ENCODE measurements at places on chromosomes 4 and X.

DNA sequence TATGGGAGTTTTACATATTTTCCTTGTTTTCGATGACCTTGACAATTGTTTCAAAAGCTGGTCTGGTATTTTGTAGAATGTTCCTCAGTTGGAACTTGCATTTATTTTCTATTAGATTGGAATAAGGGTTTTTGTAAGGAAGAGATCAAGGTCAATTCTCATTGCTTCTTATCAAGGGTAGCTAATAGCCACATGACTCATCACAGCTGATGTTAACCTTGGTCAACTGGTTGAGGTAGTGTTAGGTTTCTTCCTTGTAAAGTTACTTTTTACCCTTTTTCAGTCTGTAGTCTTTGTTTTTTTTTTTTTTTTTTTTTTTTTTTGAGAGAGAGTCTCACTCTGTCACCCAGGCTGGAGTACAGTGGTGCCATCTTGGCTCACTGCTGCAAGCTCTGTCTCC lies 257.2 kb downstream of the SNCA start:
- no peak for DNase-seq

DNA sequence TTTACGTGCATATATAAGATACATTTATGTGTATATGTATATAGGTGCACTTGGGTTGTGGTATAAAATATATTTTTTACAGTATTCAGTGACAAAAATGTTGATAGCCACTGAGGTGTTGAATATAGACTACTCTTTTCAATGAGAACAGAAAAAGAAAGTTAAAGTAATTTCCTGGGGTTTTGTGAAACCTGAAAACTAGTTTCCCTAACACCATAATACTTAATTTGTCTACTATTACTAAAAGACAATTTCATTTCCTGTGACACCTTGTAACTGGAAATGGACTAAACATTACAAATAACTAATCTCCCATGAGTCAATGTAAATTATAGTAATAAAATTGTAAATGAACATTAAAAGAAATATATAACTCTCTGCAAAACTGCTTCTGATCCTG lies 32.0 kb upstream of the MAP9 start:
- DNase-seq = no peak

DNA sequence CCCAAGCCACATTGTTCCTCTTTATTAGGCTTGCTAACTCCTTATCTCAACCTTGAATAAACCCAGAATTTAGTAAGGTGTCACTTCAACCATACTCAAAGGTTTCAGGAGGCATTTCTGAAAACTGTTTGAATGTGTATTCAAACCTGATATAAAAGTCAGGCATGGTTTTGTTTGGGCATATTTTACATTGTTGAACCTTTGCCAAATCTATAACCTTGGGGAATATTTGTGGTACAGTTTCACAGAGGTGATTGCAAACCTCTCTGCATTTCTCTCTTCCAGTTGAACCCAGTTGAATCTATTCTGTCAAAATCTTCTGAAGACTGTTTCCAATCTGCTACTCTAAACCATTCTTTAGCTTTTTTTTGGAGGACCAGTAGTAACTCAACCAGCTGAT lies 409.0 kb downstream of the TECRL start:
- DNase-seq = no peak

GRCh38 chr4:1879485-1879884 lies 8.3 kb downstream of the NSD2 start:
- no peak for DNase-seq

DNA sequence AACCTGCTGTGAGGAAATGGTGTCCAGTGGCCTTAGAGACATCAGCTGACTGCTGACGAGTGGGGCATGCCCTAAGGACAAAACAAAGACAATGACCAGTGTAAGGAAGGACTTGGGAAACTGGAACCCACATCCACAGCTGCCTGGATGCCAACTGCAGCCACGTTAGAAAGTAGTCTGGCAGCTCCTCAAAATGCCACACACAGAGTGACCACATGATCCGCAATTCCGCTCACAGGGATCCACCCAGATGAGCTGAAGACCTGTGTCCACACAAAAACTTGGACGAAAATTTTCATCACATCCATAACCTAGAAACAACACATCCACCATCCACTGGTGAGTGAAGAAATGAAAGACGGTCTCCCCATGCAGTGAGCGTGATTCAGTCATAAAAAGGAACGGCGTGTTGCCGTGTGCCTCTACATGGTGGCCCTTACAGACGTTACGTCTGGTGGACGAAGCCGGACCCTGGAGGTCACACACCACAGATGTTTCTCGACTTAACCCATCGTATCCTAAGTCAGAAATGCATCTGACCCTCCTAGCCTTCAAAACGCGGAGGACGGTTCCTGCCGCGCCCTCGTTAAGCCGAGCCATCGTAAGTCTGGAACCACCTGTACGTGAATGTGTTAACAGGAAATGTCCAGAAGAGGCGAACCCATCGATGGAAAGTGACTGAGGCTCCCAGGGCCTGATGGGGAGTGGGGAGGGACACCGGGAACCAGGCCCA lies 40.6 kb upstream of the MXD4 start:
- no peak for DNase-seq

DNA sequence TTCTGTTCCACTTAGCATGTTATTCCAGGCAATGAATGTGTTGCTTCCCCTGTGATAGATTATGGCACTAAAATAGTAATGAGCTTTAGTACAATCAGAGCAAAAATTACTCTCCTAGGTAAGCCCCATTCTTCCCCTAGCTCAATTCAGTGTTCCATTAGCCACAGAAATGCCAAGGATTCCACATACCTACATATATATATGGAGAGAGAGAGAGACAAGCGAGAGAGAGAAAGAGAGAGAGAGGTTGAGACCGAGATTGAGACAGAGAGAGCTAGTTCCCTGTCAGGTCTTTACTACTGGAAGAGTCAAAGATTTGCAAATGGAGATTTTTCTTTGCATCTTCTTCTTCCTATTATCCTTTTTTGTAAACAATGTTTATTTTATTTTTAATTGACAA lies 8.7 kb downstream of the LIMCH1 start:
- no peak for DNase-seq

DNA sequence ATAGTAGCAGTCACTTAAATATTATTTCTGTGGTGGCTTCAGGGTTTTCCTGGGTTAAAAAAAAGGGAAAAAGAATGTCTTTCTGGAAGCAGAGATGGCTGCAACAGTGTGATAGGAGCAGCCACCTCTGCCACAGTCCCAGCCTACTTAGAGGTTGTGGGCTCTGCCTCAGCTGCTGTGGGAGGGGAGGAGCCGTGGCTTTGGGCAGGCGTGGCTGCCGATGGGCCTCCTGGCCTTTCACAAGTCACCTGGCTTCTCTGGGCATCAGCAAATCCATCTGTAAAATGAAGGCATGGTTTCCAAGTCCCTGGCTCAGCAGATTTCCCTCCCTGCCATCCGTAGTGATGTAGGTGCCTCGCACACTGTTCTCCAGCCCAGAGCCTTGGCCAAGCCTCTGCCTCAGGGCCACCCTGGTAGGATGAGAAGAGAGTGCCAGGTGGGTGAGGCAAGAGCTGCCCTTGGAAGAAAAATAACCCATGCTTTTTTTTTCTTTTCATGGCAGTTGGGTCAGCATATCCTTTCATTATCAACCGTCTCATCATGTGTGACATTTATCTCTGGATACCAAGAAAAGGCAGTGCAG lies 66.1 kb downstream of the PTTG2 start:
- DNase-seq = no peak

DNA sequence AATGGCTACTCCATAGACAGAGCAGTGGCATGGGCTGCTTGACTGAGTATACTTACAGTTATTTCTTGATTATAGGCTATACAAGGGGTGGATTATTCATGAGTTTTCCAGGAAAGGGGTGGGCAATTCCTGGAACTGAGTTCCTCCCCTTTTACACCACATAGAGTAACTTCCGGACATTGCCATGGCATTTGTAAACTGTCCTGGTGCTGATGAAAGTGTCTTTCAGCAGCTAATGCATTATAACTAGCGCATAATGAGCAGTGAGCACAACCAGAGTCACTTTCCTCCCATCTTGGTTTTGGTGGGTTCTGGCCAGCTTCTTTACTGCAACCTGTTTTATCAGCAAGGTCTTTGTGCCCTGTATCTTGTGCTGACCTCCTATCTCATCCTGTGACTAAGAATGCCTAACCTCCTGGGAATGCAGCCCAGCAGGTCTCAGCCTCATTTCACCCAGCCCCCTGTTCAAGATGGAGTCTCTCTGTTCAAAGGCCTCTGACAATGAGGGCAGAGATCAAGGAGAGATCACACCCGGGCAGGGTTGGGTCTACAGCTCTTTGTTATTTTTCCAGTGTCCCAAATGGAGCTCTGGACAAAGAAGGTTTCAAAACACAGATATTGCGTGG lies 468.4 kb upstream of the PRKX start:
- no peak for DNase-seq

GRCh38 chr4:170231377-170231776 lies 141.6 kb upstream of the AADAT start:
- no peak for DNase-seq

DNA sequence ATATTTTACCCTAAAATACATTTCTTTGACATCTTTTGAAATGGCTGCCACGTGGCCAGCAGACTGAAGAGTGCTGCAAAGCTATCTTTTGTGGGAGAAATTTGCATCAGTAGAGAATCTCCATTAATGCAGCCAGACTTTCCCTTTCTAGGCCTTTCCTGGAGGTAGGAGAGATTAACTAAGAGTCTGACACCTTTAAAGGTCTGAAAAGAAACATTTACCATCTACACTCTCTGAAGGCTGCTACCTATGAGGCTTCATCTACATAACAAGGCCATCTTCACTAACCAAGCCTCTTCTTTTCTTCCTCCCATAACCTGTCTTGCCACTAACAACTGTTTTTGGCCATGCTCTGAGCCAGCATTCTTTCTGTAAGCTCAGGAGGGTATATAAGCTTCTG lies 17.8 kb upstream of the SPRY1 start:
- DNase-seq = no peak

- DNase-seq = peak; percentile 84
Observed at GRCh38 chr4:24488399-24489164, 95.8 kb downstream of the DHX15 start.

DNA sequence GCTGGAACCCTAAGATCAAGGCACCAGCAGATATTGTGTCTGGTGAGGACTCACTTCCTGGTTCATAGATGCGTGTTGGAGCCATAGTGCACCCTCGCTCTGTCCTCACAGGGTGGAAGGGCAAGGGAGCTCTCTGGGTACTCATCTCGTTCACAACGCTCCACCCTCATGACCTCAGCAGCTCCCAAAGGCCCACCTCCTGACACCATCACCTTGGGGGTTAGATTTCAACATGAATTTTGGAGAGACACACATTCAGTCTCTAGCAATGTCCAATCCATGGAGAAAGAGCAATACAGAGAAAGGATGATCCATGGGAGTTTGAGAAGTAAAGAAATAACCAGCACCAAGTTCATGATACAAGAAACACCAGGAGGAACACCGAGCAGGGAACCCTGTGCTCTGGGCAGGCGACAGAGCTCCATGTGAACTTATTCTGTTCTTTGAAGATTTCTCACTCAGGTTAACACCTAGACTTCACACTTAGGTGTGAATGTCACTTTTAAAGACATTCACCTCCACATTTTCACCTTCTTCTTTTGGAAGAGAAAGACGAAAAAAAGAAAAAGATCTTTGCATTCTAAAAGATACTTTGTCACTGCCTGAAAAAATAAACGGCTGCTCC lies 171.8 kb upstream of the FAM9B start:
- DNase-seq = no peak

- DNase-seq = no peak
Observed at GRCh38 chr4:108094923-108095482, 73.7 kb downstream of the LEF1 start.

- DNase-seq = peak; percentile 41
Observed at GRCh38 chrX:115690511-115691216, 129.7 kb downstream of the PLS3 start.

- no peak for DNase-seq
Observed at GRCh38 chr4:37157476-37158167, 86.9 kb upstream of the NWD2 start.

DNA sequence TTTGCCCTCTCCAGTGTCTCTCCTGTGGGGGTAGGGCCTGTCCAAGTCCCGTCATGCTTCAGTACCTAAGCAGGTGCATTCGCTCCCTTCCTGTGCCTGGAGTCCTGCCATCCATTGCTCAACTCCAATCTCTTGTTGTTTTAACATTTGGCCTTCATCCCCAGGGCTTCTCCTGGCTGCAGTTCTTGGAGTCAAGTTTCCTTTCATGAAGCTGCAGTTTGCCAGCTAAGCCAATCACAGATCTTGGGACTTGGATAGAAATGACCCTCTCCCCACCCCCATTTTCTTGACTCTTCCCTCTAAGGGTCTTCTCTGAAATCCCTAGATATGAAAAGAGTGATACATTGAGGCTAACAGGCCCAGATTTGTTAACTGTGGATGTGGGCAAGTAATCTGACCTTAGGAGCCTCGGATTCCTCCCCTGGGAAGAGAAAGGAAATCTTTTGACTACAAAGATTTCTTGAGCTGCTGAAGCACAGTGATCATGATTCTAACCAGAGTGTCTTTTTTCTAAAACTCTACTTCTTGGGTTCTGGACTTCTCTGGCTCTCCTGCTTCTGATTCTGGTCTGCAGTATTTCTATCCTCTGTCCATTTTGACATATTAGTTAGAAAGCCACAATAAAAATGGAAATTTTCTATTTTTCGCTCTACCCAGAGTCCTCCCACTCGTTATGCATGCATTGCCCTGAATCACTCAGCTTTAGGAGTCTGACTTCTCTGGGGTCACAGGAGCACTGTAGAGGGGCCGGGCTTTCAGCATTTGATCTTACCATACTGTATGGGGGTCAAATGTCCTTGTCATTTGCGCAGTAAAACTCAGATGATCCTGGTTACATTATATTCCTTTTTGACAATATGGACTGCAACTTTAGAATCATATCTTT lies 61.0 kb downstream of the CHRNA9 start:
- DNase-seq = no peak

GRCh38 chr4:128859887-128860677 lies 50.6 kb downstream of the JADE1 start:
- no peak for DNase-seq

DNA sequence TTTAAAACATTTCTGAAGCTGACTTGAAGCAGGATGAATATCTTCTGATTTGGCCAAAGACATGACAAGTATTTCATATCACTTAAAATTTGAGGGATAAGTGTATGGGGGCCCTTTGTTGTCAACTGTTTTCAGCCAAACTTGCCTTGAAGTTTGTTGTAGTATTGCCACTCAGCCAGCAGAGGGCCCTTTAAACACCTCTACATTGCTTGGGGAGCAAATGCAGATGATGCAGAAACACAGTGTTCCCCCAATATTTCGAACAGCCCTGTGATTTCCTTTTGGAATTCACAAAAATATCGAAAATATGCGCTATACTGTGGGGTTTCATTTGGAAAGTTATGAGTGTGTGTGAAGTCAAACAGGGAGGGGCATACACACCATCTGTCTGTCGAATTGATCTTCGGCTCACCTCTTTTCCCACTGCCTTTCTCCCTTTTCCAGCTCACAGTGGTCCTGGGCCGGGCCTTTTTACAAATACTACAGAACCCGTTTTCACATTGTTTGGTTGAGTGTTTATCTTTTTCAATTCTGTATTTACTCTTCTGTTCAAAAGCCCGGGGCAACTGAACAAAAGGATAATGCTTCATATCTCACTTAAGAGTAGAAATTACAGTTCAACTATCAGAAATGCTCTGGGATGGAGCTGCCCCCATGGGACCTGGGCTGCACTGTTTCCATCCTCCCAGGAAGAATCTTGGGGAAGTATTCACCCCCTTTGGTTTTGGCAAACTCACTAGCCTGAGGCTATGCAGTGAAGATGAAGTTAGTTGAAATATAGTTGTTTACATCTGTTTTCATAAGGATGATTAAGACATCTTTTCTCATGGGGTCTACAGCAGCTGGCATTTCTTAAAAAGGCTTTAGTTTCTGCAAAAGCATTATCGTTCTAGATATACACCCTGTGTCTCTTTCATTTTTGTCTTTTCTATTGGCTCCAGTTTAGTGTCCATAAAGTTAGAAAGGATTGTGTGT lies 137.6 kb downstream of the EGF start:
- peak; percentile 61 for DNase-seq

GRCh38 chrX:71989768-71990426 lies 79.3 kb downstream of the NHSL2 start:
- DNase-seq = no peak
